Left renal pelvis (tissue), 4 donors: ENCODE measurements at places on chromosomes 6 and 20.

DNA sequence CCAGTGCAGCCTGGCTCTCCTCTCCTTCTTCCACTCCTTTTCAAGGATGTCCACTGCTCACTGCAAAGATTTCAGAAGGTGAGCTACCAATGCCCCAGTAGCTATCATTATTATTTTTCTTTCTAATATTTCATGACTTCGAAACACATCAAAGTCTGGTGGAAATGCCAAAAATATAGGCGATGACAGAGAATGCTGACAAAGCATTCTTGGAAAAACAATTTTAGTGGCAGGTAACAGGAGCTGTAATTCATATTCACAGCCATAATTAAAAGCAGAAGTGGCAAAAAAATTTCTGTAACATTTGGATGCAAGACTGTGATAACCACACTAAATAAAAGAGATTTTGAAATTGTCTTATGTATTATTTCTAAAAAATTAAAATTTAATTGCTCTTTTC is 133.6 kb downstream of the RALGAPA2 start:
- no peak for DNase-seq

GRCh38 chr20:41786158-41786557 is 168.0 kb upstream of the CHD6 start:
- no peak for DNase-seq

- DNase-seq: no peak
Observed at GRCh38 chr6:83615025-83615999, 93.6 kb downstream of the SNAP91 start.

GRCh38 chr20:63829603-63829944 is 1.5 kb downstream of the ZBTB46 start:
- no peak for DNase-seq

DNA sequence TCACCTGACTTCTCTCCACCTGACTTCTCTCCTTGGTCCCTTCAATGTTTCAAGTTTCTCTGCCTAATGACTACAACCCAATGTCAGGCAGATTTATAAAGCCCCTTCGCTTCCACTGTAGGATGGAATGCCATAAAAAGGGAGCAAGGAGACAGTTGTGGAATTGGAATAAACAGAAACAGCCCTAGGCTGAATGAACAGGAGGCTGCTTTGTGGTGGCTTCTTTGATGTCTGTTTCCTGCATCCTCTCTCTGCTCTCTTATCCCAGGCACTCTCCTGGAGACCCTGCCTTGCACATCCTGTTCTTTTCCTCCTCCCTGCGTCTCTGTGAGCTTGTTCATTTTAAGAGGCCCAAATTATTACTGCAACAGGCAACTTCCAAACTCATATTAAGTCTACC is 16.9 kb downstream of the MUCL3 start:
- no peak for DNase-seq

DNA sequence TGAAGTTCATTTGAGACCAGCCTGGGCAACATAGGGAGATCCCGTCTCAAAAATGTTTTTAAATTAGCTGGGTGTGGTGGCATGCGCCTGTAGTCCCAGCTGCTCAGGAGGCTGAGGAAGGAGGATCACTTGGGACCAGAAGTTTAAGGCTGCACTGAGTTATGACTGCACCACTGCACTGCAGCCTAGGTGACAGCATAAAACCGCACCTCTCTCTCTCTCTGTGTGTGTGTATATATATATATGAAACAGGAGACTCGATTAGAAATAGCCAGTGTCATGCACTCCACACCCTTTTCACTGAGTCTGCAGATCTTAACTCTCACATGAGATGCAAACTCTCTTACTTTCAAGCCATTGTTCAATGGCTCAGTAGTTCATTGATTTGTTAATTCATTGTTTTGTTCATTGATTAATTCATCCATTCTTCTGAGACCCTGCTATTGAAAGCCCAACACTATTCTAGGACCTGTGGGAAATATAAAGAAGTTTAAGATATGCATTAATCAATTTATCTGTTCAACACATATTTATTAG is 52.4 kb upstream of the MRPS10 start:
- DNase-seq: no peak

GRCh38 chr6:2935566-2936291 is 32.6 kb upstream of the SERPINB9 start:
- no peak for DNase-seq

DNA sequence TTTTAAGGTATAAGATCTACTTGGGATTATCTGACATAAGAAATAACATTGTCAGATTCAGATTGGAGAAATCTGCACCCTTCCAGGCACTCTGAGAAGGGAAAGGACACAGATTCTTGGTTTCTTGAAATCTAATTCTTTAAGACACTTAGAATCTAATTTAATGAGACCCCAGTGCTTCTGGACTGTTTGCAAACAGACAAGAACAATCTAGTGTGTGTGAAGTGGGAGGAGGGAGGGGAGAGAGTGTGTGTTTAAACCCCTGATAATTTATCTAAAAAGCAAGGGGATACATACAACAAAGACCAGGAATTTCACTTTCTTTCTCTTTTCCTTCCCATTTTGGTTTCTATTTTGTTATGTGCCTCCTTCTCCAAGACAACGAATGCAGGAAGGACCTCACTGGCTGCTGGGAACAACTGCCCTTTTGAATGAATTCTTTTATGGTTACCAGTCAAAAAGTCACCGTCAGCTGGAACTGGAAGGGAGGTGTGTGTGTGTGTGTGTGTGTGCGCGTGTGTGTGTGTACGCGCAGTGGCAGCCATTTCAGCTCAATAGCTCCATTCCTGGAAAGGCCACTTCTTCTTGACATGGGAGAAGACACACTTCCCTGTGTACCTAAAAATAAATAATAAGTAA is 129.4 kb downstream of the BCAS1 start:
- DNase-seq: no peak

DNA sequence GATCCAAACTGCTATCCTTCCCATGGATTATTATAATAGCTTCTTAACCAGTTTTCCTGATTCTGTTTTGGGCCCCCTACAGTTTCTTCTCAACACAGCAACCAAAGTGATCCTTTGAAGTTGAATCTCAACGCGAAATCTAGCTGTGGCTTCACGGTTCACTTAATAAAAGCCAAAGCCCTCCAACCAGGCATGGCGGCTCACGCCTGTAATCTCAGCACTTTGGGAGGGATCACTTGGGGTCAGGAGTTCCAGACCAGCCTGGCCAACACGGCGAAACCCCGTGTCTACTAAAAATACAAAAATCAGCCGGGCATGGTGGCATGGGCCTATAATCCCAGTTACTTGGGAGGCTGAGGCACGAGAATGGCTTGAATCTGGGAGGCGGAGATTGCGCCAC is 3.3 kb downstream of the RMND1 start:
- no peak for DNase-seq

DNA sequence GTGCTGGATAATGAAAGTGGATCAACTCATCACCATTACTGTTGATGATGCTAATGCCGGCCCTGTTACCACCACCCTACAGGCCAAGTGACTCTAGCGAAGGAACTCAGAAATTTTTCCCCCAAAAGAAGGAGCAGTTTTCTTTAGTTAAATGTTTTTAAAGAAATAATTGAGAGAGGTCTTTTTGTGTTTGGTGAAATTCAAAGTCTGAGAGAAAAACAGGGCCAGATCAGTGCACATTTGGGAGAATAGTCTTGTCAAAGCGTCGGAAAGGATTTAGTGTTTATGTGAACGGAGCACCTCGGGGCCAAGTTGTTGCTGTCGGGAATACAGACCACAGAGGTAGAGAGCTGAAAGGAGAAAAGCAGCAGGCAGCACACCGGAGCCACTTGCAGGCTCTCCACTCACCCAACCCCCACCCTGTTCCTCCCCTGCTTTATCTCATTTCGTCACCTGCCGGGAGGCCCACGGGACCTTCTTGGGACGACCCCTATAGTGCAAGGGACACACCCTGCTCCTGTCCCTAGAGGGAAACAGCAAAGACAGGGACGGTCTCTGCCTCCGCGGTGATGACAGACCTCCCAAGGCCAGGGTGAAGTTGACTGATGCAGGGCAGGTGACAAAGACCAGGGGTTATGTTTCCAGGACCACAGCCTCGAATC is 6.8 kb downstream of the TFAP2B start:
- no peak for DNase-seq

- no peak for DNase-seq
Observed at GRCh38 chr20:25339608-25340007, 51.0 kb downstream of the ABHD12 start.

DNA sequence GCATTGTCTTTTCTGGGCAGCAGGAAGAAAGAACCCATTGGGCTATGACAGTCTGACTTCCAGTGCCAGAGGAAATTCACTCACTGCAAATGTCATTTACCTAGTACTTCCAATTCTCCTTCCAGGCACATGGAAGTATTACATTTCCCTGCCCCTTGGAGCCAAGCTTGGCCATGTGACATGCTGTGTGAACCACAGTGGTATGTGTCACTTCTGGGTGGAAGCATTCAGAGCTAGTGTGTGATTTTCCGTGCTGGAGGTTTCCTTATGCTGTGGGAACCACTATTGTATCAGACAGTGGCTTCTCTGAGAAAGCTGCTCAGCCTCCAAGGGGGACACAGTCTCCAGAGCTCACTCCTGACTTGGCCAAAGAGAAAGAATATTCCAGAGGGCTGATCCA is 387.6 kb downstream of the CDC5L start:
- DNase-seq: no peak

DNA sequence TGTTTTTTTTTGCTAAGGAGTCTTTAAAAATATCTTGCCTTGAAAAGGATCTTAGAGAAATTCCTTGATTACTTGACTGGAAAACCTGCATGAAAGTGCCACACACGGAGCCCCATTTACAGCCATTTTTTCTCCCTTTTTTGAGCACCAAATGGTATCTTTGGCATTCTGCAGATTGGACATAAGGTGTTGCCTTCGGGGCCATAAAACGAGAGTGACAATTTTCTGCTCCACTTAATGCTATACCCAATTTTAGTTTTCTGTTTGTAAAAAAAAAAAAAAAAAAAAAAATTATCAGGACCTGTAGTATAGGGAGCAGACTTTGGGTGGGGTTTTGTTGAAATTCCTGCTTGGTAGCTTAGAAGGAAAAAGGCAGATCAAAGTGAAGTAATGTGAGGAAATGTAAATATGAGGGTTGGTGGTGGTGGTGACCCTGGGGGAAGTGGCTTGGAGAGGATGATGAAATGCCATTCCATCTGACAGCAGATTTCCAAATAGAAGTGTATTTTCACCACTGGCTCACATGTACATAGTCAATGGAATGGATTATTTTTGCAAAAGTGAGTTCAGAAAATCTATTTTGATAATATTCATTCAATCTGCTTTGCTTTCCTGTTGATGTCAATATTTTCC is 212.1 kb upstream of the SOX4 start:
- no peak for DNase-seq

DNA sequence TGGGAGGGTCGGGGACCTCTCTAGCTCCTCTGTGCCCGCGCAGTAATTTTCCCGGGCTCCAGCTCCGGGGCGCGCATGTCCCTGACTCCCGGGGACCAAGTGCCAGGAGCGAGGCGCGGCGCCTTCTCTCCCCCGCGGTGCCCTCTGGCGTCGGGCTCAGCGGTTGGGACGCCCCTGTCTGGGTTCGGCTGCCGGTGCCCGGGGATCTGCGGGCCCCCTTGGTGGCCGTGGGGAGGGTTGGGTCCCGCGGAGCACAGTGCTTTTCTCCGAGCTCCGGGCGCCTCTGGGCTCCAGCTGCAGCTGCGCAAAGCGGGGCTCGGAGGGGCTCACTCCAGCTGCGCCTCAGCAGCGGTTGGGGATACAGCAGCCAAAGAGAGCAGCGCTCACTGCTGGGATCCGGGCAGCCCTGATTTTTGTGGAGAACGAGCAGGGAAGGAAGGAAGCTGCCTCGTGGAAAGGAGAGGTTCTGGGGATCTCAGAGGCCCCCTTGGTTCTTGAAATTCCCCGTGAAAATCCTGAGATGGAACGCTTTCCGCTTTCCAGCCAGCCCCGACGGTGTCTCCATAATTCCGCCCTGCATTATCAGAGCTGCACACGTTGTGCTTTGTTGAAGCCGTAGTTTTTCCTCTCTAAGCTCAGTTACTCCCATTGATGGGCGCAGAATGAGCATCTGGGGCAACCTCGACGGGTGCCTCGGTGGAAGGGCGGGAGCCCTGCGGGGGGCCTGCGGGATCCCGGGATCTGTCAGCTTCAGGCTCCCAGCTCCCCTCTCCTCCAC is 861 bp downstream of the PPP1R14C start:
- no peak for DNase-seq

DNA sequence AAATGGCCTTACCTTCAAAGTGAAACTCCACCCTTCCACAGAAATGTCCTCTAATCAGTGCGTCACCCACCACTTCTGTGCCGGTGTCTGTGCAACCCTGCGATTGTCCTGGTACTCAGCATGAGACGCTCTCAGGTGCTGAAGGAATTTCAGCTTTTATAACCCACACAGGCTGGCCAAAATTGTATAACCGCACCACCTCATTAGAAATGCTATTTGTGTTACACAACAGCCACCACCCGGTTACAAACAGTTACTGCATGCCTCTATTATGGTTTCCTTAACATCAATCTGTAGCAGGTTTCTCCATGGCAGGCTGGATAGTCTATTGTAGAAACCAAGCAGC is 51.5 kb downstream of the SLC23A2 start:
- no peak for DNase-seq

DNA sequence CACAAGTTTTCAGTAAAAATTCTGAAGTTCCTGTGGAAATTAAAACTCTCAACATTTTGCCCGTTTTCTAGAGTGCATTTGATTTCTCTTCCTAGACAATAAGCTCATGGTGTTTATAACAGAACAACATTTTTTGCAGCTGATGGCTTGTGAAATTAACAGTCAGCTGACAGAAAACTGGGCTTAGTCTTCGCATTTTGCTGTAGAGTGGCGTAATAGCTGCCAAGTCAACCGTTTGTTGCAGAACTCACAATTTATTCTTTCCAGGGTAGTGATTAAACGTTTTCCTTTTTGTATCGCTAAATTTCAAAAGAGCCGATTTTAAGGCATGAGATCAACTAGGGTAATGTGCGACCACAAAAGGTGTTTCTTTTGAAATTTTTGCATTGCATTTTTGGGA is 1.4 kb downstream of the SPO11 start:
- DNase-seq: no peak

DNA sequence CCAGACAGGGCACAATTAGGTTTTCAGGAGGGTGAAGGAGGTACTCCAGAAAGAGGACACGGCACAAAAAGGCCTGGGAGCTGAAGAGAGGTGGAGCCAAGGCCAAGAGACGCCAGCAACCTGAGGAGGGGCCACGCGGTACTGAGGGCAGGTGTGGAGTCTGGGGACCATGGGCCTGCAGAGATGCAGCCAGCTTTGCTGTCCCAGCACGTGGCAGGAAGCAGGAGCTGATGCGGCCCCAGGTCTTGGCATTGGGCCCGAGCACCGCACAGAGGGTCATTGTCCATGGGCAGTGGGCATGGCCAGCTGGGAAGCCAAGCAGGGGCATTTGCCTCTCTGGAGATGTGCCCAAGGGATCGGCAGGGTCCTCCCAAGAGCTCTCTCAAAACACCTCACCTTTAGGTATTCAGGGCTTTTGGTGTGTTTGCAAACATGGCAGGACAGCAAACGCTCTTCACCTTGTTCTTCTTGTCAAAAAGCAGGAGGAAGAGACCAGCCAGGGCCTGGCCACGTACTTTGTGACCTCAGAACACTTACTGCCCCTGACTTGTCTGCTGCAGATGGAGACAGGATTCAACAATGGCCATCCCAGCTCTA is 1.4 kb upstream of the BPIFB1 start:
- no peak for DNase-seq

- DNase-seq: no peak
Observed at GRCh38 chr6:83152913-83153312, 40.2 kb downstream of the PGM3 start.

GRCh38 chr6:95741045-95741444 is 163.7 kb downstream of the MANEA start:
- DNase-seq: no peak

GRCh38 chr6:11500008-11500407 is 37.5 kb upstream of the TMEM170B start:
- no peak for DNase-seq

GRCh38 chr6:113871975-113872374 is 14.8 kb downstream of the MARCKS start:
- no peak for DNase-seq
